ENCODE measurements at places on chromosomes 12 and 14.

DNA sequence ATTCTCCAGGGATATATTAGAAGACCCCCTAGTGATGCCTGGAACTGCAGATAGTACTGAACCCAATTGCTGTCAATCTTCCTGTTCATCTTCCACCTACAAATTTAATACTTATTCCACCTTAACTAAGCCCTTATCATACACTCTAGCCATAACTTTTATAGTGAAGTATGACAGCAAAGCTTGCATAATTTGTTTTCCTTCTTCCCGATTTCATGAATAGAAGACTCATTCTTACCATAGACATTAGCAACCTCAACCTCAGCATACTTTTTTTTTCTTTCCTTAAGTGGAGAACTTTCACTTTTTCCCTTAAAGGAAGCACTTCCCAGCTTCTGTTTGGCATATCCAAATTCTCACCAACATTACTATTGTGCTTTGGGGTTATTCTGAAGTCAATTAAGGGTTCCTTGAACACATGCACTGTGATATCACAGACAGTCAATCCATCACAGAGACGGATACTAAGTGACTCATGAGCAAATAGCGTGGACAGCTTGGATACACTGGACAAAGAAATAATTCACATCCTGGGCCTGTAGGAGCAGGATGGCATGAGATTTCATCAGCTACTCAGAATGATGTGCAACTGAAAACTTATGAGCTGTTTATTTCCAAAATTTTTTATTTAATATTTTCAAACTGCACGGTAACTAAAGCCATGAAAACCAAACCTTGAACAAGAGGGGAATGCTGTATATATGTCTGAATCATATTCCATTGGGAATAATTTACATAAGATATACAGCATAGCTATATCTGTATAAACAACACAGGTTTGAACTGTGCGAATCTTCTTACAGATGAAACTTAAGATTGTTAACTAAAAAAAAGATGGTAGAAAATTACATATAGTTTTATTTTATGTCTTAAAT is 63.9 kb downstream of the SYT1 start:
- no peak for DNase-seq

DNA sequence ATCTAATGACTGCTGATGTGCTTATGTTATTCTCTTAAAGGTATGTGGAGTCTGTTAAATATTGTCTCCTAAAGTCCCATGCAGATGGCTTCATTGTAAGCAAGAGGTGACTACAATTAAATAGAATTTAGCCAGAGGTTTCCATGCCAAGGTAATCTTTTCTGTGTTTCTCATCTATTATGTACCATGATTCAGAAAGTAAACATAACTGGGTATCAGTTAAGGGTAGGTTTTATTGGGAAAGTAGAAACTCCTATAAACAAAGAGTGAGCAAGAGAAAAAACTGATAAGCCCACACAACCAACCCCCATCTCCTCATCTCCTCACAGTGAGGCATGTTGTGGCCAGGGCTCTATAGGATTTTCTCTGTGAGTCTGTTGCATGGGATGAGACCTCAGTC is 611.7 kb downstream of the SNAPC1 start:
- DNase-seq, result no peak

DNA sequence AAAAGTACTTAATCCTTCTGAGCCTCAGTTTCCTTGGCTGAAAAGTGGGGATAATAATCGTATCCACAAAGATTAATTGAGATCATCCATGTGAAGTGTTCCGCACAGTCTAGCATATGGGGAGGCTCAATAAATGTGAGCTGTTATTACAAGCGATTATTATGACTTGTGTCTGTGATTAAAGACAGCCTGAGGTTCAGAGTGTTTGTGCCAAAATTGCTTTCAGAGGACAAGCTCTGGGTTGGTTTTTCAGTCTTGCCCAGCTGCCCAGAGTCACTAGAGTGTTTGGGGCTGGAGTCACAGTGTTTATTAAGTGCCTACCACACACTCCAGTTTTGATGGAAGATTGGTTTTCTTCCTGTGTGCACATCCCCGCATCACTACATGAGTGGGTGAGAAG is 53.5 kb downstream of the NTF3 start:
- no peak for DNase-seq

DNA sequence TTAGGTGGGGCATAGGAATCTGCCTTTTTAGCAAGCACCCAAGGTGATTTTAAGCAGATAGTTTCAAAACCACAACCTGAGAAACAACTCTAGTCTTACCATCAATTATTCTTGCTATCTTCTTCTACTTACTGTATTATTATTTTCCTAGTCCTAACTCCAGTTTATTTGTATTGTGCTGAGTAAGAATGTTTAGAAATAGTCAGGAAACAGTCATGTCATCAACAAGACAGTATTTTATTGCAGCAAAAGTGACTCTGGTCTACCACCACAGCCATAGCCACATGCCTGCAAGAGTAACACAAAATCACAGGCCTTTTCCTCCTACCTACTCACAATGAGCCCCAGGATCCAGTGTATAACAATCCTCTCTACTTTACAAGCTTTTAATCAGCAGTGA is 46.3 kb upstream of the FLRT2 start:
- no peak for DNase-seq

- DNase-seq, result no peak
Observed at GRCh38 chr12:28611115-28611435, 420.8 kb downstream of the CCDC91 start.

DNA sequence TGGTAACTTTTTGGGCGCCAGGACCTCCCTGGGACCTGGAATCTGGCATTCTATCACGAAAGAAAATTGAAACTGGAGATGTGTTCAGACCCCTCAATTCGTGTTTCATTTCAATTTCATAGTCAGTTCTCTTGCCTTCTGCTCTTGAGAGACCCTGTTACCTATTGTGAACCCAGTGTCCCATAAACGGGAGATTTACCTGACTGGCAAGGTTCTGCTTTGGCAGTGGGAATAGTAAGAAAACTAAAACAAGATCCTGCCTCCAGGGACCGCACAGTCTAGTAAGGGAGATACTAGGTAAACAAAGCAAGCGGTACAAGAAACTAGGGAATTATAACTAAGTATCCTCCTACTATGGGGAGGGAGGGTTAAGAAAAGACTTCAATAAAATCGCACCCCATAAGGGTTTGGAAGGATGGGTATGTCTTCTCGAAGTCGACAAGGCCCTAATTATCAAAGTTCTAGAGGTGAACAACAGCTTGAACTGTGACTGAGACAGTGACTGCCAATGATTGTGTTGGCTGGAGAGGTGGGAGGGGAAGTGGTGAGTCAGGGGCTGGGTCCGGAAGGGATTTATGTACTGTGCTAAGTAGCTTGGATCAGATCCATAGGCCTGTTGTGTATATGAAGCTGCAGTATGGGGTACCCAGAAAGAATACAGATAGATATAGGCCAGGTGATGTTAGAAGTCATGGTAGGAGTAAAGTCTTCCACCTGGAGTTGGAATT is 754 bp downstream of the ACSS3 start:
- no peak for DNase-seq

DNA sequence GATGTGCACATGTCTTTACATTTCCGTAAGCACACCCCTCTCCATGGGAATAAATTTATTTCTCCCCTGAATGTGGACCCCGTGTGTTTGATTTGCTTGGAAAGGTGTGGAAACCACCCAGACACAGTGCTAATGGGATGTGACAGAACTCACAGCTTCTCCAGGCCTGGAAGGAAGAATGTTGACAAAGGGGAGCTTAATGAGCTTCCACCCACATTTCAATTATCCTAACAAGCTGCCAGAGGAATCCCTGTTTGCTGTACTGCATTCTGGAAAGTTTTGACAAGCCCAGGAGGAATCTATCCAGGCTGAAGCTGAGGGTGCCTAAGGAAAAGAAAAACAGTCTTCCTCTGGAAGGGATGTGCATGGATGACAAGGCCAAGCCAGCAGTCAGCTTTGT is 51.2 kb upstream of the CCDC60 start:
- no peak for DNase-seq

DNA sequence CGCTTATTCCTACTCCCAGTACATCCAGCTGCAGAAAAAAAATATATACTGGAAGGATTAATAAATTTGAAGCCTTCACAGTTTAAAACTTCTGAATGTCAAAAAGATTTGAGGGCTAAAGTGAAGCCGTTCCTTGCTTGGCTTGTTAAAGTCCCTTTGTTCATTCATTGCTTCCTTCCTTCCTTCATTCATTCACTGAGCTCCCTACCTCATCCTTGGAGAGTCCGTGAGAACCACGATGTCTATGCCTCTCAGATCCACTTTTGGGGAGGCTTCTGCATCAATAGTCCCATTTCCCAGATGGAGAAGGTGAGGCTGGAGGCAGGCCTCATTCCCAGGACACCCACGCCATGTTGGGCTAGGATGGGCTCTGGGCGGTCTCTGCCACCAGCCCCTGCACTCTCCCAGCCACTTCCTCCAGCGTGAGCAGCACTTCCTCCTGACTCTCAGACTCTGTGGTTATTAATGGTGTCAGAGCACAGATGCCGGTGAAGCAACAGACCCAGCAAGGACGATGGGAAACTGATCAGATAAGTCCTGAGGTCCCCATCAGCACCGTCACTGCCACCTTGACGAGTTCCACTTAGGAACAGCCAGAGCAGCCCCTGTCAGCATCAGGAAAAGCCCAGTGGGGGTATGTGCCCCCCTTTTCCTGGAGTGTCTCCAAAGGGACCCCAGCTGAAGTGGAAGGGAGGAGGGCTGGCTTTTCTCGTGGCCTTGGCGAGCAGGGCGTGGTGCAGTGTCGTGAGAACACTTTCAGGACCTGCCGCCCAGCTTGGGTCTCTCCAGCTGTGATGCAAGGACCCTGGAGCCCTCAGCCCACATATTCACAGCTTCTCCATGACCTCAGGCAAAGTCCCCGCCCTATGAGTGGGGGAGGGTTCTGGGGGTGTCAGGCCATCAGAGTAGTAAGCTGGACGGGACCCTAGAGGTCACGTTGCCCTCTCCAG is 21.2 kb downstream of the ASB2 start:
- peak; percentile 61 for DNase-seq

- DNase-seq, result no peak
Observed at GRCh38 chr12:83666690-83667089, 980.0 kb downstream of the TMTC2 start.

DNA sequence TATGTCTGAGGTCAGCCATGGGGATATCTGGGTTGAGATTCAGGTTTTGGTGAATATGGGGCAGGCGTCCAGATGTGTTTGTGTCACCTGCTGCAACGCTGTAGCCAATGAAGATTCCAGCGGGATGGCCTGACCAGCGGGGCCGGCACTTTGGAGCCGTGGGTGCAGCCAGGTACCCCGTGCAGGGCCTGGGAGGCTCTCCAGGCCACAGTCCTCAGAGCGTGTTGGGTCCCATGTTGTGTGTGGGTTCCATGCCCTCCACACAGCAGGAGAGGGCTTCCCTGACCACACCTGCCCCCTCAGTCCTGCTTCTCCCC is 2.8 kb upstream of the TEX22 start:
- no peak for DNase-seq

DNA sequence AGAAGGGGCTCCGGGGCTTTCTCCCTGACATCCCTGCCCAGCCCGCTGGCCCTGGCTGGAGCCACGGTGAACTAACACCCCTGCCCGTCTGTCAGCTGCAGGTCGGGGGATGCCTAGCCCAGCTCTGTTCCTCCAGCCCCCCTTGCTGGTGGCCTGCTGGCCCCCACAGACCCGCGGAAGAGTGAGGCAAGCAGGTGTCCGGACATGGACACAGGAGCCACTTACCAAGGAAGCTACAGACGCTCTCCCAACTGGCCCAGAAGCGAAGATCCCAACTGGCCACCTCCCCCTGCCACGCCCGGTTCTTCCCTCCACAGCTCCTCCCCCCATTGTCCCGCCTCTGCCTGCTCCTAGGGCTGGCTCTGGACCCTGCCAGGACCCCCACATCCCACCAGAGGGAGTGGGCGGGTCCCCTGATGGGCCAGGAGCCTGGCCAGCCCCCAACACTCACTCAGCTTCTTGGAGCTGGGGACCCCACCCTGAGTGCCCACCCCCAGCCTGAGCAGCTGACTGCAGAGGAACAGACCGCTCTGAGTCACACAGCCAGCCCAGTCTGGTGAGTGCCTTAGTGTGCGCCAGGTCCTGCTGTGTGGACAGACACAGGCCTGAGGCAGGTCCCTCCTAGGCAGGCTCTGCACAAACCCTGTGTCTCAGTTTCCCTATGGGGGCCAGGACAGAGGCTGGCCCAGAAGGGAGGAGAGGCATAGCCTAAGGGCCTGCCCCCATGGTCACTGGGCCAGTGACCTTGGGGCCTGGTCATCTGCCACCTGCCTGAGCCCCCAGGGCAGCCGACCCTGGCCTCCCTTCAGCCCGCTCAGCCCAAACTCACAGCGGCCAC is 7.7 kb downstream of the AHNAK2 start:
- no peak for DNase-seq

- no peak for DNase-seq
Observed at GRCh38 chr12:45363903-45364302, 148.0 kb downstream of the ANO6 start.

GRCh38 chr14:22159957-22160356 is 429.1 kb downstream of the DAD1 start:
- DNase-seq, result no peak

DNA sequence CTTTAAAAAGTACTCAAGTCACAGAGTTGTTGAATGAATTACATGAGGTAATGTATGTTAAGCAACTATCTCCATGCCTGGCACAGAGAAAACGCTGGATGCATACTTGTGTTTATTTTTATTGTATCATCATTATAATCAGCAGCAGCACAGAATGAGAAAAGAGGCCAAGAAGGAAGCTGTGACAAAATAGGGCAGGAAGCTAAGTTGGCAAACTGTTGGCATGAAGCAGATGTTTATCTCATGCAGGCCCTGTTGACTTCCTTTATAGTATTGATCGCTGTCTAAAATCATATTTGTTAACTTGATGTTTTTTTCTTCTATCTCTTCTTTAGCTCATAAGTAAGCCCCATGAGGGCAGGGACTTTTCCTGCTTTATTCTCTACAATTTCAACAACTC is 466.6 kb downstream of the TRHDE start:
- DNase-seq, result no peak

DNA sequence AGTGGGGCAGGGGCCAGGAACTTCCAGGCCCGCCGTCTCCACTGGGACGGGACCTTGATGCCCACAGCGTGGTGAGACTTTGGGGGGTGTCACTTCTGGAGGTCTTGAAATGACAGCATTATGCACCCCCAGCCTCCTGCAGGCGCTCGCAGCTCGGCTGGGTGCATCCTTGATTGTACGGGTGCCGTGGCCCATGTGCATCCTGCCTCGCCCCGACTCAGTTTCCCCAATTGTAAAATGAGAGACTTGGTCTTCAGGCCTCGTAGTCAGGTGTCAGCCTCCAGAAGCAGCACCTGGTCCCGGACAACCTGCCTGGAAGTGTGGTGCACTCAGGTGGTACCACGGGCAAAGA is 8.9 kb upstream of the PUS1 start:
- no peak for DNase-seq

GRCh38 chr12:110563702-110564470 is 19.2 kb downstream of the PPTC7 start:
- no peak for DNase-seq

GRCh38 chr12:131639270-131639940 is 71.5 kb upstream of the SFSWAP start:
- DNase-seq, result no peak

DNA sequence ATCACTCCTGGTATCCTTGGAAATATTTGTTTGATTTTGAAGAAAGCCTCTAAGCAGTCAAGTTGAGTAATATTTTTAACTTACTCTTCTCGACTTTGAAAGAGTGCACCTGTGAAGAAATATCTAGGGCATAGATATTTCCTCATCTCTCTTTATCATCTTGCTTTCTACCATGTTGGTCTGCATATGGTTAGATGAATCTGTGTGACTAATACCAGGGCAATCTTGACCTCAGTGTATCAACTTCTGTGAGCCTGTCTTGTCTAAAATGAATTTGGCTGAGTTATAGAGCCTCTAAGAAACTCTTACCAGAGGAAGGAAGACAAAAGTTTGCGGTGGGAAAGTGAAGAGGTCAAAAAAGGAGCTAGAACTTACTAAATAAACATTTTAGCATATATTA is 68.4 kb downstream of the SYT1 start:
- no peak for DNase-seq

GRCh38 chr12:100555722-100556121 is 17.8 kb upstream of the GAS2L3 start:
- DNase-seq, result no peak

Measured in GM19239 (cell line).